ENCODE measurements at places on chromosomes 3 and 15.

GRCh38 chr3:196216681-196217211, 412 bp downstream of the SLC51A start:
- DNase-seq, result no peak

DNA sequence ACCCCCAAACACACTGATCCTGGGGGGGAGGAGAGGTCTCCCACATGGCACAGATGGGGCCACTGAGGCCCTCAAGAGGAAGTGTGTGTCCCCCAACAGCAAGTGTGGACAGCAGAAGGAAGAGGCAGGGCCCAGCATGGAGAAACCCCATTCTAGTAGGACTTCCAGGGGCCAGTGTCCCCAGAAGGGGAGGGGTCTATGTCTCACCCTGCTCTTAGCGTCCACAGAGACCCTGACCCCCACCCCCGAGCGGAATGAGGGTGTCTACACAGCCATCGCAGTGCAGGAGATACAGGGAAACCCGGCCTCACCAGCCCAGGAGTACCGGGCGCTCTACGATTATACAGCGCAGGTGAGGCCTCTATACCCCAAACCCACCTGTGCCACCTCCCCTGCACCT, 35.3 kb downstream of the TSPAN3 start:
- DNase-seq, result no peak

- DNase-seq, result no peak
These were observed 57.3 kb downstream of the FRMD5 start for GRCh38 chr15:44137750-44138149.

DNA sequence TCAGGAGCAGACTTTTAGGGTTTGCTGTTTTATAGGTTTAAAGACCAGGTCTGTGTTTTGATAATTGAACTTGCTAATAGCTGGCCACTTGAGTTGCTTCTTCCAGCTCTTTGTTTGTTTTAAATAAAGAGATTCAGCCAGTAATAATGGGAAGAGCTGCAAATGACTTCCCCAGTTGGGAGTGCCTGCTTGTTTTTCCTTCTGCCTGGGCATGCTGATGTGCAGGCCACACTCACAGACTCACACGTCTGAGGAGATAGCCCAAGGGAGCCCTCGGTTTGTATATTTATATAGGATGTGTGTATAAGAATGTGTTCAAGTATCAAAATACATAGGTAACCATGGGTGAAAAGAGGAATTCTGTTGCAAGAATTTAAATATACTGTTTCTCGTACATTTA, 78.2 kb upstream of the BOC start:
- no peak for DNase-seq

GRCh38 chr3:13111173-13111872, 38.1 kb upstream of the IQSEC1 start:
- no peak for DNase-seq

GRCh38 chr3:32026593-32026992, 45.0 kb downstream of the ZNF860 start:
- no peak for DNase-seq

GRCh38 chr3:181739628-181740027, 27.9 kb downstream of the SOX2 start:
- no peak for DNase-seq

DNA sequence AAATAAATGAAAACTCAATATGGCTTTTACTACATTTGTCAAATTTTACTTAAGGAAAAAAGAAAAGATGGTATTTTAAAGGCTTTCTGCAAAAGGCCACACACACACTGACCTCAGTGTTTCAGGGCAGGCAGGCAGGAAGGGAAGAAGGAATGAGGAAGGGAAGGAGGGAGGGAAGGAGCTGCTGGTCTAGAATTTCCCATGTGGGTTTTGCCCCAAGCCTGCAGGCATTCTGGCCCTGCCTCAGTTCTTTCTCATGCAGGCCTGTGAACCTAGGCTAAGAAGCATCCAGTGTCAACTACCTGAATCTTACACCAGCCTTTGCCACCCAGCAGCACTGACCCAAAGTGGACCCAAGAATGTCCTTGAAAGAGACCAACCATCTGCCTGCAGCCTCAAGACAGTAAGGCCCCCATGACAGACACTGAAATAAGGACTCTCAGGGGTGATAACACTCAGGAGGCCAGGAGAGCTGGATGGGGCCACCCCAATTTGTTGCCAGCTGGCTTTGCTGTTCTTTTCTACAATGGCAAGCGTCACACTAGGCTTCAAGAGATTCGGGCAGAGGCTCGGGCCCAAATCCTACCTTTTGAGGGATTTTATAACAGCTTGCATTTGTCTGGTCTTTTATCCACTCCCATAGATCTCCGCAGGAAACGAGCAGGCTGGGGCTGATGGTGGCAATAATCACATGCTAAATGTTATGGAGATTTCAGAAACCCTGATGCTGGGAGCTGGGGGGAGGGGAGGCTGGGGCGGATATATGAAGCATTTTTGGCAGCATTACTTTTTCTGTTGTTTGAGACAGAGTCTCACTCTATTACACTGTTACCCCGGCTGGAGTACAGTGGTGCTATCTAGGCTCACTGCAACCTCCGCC, 51.4 kb downstream of the XXYLT1 start:
- DNase-seq, result no peak

GRCh38 chr3:110293660-110294059, 778.0 kb upstream of the NECTIN3 start:
- no peak for DNase-seq

- no peak for DNase-seq
These were observed 30.6 kb upstream of the ADAMTS7 start for GRCh38 chr15:78841891-78842290.

DNA sequence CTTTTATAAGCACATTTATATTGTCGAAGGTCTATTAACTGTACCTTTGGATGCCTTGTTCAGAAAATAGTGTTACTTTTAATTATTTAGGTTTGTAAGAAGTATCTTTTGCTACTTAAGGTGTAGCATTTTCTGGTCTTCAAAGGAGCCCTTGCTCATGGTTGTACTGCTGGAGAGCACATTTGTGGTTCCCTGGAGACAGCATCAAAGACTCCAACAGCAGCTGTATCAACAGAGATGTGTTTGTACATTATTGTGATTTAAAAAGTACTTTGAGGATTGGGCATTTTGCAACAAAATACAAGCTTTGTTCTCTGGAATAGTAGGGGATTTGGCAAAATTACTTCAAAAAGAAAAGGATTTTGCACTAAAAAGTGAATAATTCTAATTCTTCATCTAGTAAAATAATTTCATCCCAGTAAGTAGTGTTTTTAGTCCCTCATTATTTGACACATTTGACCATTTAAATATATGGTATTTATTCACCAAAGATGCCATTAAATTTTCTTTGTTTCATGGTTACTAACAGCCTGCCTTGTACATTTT, 16.5 kb downstream of the TBC1D23 start:
- no peak for DNase-seq

Data from Caki2 (cell line).